Daoy (cell line): ENCODE measurements at places on chromosomes 6 and 20. TPM values are rescaled to one million over a fixed set of nuclear protein-coding genes. Genes with fewer than 3 reads are reported as not detected.

DNA sequence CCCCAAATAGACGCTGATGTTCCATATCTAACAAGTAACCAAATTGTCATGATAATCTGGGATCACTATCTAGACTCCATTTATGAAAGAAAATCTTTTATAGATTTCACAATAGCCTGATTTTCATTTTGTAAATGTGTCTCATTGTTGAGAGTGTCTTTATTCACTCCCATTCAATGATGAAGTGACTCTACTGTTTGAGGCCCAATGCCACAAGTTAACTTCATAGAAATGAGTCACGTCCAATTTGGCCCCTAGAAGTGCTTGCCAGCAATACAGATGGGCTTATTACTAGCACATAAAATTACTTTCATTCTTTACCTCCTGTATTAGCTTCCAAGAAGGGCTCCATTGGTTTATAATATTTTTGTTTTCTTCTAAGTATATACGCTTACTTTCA, 6.3 kb downstream of the IPCEF1 start:
- DNase-seq: peak; percentile 50

DNA sequence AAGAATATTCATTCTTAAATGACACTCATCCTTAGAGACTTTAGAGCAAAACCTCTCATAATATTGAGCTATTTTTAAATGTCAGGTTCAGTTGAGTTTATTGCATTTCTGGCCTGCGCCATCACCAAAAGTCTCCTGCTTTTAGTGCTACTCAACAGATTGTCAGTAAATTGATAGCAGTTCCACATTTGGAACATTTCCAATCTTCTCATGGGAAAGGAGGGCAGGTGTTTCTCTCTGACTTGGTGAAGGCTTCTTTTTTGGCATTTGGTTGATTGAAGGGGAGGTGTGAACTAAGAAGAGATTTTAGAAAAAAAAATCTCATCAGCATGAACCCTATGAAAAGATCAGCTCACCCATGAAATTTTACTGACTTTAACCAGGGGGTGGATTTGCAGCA, 125.9 kb upstream of the INSM1 start:
- DNase-seq: no peak

GRCh38 chr6:165575158-165575549, 87.9 kb downstream of the PDE10A start:
- peak; percentile 51 for DNase-seq

The EPB41L1 gene
- total RNA-seq: 2.2 and 8.5 TPM in 2 replicates

The FAM217A gene
- total RNA-seq: not detected in 2 replicates
